ENCODE measurements at places on chromosomes 2 and 18.

- DNase-seq: peak; percentile 49
Measured at GRCh38 chr2:204842661-204843485, 297.6 kb downstream of the PARD3B start.

GRCh38 chr2:28002181-28002580, 111.7 kb downstream of the BABAM2 start:
- no peak for DNase-seq

DNA sequence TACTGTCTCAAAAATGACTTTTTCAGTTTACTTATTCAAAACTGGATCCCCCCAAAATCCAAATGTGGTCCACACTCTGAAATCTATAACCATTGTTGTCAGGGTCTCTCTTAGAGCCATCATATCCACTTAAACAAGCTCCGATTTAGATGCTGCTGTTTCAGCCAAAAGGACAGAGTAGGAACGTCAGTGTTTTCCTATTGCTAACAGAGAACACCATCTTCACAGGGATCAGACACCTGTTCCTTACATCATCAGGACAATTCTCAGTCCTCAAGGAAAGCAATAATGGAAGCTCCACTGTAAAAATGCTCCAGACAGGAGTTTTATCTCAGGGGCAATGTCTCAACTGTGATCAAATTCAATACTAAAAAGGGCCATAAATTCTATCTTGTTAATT, 155.4 kb downstream of the STK39 start:
- no peak for DNase-seq

GRCh38 chr18:56711708-56712445, 60.7 kb downstream of the WDR7 start:
- no peak for DNase-seq

GRCh38 chr18:49631146-49631866, 69.4 kb downstream of the LIPG start:
- DNase-seq: no peak

GRCh38 chr2:242011167-242011513, 141.6 kb downstream of the RTP5 start:
- DNase-seq: peak; percentile 29

DNA sequence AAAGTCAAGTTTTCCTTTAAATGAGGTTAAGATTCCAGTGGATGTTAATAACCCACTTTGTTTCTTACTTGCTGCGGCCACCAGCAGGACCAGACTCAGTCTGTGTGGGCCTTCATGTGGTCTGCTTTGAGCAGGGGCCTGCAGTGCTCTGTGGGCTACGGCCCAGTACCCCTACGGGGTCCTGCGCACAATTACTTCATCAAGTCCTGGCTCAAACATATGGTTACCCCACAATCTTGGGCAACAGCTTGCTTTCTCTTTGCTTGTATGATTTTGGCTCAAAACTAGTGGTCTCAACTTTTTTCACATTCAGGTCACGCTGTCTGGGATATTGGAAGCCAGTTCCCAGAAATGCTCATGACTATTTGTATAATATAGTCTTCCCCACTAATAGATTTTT, 64.2 kb downstream of the PTPN2 start:
- DNase-seq: no peak

- DNase-seq: no peak
Measured at GRCh38 chr18:67511840-67512239, 4.7 kb downstream of the DSEL start.

DNA sequence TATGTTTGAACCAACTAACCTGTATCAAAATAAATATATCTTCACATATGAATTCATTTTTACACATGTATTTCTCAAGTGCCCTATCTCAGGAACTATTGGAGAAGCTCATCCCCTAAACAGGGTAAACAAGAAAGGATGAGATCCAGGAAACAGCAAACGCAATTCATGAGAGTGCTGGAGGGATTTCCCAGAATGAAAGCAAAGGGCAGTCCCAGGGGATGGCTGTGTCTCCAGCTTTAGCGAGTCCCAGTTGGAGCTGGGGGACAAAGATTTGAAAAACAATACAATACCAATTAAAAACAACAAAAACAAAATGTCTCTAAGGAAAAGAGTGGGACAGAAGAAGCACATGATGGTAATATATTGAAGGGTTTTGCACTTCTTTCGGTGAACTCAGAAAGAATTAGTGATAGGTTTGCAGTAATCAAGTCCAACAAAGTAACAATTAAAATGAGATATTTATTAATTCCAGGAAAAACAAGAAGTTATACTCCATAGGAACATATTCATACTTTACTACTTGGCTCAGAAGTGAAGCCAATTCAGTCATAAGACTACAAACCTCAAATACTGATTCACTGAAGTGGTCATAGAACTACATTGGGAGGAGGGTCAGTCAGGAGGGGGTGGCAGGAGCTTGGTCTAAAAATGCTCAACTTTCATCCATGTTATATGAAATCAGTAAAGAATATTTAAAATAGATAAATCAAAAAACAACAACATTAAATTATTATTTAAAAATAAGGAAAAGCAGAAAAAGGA, 73.1 kb upstream of the PDE1A start:
- DNase-seq: no peak

DNA sequence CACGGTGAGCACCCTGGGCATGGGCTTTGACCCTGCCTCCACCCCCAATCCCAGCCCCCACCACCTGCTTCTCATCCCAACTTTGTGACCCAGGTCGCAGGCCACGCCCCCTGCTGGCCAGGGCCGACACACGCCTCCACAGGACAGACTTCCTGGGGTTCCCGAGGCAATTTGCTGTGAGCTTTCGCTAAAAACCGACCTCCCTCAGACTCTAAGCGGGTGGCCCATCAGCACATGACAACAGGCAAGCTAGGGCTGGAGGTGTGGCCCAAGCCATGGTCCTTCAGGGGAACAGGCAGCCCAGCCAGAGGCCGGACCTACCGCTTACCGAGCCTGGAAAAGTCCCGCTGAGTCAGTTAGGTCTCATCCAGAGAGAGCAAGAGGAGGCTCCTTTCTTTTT, 31.9 kb downstream of the C1QL2 start:
- DNase-seq: peak; percentile 17

DNA sequence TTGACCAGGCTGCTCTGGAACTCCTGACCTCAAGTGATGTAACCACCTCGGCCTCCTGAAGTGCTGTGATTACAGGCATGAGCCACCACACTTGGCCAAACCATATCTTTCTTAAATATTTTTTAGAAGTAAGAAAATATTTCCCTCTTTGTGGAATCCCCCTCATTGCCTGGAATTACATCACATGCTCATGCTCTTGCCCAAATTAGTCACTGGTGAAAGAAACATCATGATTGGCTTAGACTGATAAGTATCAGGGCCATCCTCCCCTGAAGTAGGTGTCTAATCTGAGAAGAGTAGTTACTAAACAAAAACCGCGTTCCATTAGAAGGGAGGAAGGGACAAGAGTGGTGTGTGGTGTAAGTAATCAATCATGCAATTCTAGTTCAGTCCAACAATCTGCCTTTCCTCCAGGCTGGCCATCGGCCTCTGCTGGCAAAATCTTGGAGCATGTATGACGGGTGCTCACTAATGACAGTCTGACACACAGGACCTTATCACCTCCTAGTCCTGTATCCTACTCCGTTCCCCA, 52.3 kb upstream of the SCG2 start:
- DNase-seq: no peak

DNA sequence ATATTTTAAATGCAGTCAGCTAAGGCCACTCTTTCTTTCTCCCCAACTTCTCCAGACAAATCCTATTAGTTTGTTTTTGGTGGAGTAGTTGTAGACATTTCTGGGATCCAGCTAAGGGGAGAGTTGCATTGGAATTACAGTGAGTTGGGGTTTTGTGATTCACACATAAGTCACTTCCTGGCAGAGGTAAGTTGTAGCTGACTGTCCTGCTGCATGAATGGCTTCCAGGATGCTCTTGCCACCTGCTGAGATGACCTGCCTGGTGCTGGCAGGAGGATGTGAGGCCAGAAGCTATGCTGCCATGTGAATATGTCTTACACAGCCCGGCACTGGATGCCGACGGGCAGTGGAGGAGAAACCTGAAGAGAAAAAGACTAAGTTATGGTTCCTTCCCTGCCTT, 243.7 kb downstream of the TDRD15 start:
- no peak for DNase-seq

- DNase-seq: no peak
Measured at GRCh38 chr18:74766251-74766650, 168.6 kb downstream of the ZNF407 start.

- no peak for DNase-seq
Measured at GRCh38 chr2:42041377-42042127, 6.3 kb upstream of the PKDCC start.

DNA sequence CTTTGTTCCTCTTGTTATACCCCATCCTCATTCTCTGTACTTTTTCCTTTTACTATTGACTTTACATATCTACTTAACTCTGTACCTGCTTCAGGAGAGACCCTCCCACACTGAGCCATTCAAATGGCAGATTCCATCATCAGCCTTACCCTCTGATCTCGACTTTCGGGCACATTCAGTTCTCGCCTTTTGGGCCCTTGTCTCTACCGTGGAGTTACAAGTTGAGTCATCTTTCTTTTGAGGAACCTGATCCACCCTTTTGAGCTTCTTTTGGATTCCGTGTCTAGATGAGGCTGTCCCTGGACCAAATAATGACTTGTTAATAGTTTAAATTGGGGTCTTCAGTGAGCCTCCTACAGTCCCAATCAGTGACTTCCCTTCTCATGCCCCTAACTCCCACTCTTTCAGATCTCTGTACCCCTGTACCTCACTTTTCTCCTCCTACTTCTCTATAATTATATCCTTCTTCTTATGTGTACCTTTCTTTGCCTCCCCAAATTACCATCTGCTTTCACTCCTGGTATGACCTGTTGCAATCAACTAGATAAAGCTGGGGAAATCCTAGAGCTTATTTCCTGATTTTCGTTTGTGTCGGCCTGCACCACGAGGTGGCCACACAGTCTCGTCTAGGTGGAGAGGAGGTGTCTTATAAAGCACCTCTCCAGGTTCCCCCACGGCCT, 17.2 kb downstream of the SP110 start:
- DNase-seq: peak; percentile 36

GRCh38 chr2:235218486-235218907, 266.7 kb downstream of the SH3BP4 start:
- no peak for DNase-seq

DNA sequence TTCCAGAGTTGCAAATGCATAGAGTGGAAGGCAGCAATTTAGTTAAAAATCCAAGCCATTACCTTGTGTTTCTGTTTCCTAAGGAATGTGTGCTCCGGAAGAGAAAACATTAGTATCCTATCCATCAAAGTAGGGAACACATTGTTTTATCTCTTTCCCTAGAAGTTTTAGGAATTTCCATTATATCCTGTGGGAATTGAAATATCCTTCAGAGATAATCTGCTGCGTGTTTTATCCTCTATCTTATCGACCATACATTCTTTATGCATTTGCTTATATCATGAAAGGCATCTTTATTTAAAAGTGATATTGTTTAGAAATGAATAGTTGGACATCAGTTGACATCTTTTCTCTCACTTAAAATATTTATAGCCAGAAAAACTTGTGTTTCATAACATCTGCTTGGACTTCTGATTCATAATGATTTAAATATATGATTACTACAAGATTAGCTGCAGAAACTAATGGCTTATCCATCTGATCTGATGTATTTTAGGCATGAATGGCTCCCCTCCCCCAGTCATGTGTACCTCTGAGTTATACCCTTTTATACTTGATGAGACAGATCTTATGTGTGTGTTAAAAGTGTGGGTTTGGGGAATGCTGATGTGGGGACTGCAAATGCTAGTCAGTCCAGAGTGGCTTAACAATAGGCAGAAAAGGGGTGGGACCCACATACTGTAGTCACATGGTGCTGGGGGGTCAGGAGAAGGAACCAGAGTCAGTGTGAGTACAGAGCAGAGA, 136.2 kb upstream of the ARHGAP28 start:
- no peak for DNase-seq

- no peak for DNase-seq
Measured at GRCh38 chr2:159065313-159065712, 96.9 kb downstream of the TANC1 start.

DNA sequence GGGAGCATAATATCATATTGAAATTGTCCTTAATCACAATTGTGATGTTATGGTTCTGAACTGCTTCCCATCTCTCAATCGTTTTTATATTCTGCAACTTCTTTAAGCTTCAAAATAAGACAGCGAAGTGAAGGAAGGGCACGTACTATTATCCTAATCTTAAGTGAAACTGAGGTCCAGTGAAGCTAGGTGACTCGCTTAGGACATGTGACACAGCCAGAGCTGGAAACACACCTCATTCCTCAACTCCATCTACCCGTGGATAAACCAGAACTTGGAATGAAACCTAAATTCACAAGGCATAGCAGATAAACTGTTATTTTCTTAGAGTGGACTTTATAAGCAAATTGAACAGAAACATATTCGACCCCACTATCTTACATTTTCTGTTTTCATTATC, 191.2 kb upstream of the PXDN start:
- no peak for DNase-seq

- DNase-seq: no peak
Measured at GRCh38 chr18:33833842-33834241, 255.8 kb downstream of the ASXL3 start.

DNA sequence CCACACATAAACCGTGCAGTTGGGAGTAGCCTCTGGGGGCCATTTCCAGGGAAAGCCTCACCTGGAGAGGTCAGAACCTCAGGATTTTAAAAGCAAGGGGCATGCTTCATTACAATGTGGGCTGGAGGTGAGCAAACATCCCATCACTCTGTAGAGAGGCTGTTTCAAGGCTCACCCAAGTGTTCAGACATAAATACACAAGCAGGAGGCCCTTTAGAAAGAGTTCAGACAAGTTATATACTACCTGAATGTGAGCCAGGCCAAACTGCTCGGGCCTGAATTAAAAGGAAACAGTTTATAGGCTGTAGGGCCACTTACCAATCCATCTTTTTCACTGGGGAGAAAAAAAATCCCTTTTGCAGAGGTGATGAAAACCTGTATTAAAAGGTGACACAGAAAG, 540.0 kb upstream of the ZEB2 start:
- no peak for DNase-seq
